ENCODE measurements at places on chromosomes 13 and 19.

DNA sequence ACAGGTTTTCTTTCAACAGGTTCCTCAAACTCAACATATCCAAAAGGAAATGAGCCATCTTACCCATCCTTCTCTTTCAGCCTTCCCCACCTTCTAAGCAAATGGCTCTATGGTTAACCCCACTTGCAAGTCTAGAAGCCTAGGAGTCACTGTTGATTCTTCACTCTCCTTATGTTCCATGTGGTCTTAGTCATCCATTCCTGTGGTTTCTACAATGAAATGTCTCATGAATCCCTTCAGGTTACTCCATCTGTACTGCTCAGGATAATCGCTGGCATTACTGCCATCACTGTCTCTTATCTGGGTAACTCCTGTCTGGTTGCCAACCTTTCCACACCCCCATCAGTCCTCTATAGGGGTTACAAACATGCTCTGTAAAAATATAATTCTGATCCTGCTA, 381.3 kb downstream of the ENOX1 start:
- no peak for DNase-seq

- no peak for DNase-seq
These were observed 107.6 kb upstream of the RXFP2 start for GRCh38 chr13:31631746-31632145.

GRCh38 chr13:100305398-100305797, 216.5 kb downstream of the PCCA start:
- DNase-seq: no peak

- no peak for DNase-seq
These were observed 56.0 kb upstream of the LDLR start for GRCh38 chr19:11033251-11033650.

GRCh38 chr13:27617881-27618321, 2.4 kb downstream of the LNX2 start:
- no peak for DNase-seq

DNA sequence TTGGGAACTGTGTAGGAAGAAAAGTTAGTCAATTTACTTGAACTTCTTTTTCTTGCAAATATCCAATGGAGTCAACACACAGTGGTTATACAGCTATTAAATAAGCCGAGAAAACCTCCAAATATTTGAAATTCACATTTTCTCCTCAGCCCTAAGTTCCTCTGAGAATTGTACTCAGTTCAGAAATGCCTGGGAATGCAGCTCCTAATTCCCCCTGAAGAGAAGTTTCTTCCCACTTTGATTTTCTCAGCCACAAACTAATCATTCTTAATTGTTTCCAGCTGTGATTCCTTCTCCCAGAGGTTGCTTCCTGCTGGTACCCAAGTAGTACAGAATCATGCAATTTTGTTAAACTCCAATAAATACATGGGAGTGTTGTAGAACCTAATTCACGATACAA, 246.1 kb upstream of the MIR17HG start:
- DNase-seq: no peak

DNA sequence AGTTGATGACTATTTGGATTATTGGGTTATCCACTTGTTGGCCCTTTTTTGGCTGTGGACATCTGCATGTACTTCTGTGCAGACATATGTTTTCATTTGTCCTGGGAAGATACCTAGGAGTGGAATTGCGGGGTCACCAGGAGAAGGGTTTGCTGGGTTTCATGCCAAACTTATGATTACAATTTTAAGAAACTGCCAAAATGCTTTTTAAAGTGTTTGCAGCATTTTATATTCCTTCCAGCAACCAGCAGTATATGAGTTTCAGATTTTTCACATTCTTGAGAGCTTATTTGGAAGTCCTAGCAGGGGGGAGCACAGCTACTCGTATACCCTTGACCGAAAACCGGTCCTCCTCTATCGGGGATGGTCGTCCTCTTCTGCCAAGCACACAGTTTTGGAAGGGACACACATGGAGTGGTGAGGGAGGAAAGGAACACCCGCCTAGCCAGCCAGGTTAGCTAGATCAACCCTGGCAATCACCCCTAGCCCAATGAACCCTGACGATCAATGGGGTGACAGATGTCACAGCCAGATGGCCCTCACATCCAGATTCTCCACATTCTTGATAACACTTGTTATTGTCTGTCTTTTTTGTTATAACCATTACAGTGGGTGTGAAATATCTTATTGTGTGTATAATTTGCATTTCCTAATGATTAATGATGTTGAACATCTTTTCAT, 26.7 kb upstream of the RNF113B start:
- DNase-seq: no peak

GRCh38 chr13:101231751-101232428, 184.4 kb downstream of the NALCN start:
- DNase-seq: no peak

DNA sequence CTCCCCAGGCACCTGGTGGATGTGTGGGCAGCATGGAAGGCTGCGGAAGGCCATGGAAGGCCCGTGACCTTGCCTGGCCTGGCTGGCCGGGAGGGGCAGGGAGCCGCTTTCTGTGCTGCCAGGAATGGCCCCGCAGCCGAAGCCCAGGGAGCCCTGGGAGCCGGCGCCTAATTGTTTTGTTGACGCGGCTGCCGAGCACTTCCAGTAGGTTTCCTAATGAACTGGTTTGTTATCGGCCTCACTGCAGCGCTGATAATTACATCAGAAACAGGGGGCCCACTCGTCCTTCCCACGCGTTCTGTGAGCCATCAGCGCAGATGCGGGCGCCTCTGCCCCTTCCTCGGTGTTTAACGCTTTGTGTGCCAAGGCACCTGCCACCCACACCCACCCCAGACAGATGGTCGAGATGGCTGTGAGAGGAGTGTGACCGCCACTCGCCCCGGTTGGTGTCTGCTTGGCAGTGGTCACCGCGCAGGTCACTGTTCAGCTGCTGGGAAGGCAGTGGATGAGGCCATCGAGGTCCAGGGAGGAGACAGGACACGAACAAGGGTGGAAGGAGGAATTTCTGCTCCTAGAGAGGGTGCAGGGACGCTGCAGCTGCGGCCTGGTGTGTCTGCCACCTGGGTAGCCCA, 124.5 kb downstream of the KDM4B start:
- no peak for DNase-seq

DNA sequence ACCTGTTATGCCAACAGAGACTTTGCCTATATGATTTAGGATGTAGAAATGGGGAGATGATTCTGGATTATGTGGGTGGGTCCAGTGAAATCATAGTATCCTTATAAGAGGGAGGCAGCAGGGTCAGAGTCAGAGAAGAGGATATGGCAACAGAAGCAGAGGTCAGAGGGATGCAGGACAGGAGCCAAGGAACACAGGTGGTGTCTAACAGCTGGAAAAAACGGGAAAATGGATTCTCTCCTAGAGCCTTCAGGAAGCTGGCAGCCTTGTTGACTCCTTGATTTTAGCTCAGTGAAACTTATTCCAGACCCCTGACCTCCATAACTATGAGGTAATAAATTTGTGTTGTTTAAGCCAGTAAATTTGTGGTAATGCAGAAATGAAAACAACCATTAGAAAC, 28.8 kb upstream of the OXGR1 start:
- DNase-seq: no peak

- no peak for DNase-seq
These were observed 145.5 kb upstream of the MAB21L1 start for GRCh38 chr13:35621989-35622388.

DNA sequence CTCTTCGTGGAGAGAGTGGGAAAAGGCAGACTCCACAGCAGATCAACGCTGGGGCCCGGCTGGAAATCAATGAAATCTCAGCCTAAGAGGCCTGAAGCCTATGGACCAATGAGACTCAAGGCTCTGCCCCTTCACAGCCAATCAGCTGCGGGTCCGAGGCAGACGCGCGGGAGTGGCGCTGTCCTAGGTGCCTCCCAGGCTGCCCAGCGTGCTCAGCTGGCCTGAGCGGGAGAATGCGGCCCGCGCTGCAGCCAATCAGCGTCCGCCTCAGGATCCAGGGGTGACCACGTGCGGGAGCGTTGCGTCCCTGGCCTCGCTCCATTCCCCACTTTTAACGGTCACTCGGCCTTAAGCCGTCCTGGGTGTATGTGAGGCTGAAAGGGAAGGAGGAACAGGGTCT, at the start of gene ZBTB32:
TSS of gene ZBTB32 (plus strand) at position 341 of the 400 bp plus-strand sequence. CDS start 10,069 bp downstream, outside the sequence.
- no peak for DNase-seq

DNA sequence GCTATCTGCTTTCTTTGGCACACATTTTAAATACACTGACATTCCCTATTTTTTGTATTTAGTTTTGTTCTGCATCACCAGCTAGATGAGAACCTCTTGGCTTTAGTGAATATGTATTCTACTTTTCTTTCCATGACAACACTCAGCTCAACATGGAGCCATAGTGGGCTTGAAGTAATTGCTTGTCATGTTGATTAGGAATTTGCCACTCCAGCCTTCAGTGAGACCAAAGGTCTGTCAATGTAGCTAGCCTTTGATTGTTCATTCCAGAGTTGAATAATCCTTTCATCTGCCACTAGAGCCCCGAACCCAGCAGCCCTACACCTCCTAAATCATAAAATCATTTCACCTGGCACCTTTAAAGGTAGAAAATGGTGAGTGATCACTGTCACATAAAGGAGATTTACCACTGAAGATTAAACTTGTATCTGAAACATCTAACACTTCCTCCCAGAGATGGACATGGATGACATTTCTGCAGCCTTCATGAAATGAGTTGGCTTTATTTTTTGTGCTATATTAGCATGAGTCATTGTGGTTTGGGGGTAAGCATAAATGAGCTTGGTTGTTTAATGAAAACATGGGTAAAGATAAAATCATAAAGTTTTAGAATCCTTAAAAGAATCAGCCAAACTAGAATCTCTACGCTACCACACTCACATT, 29.2 kb upstream of the GARRE1 start:
- no peak for DNase-seq

- DNase-seq: peak; percentile 36
These were observed 1.3 kb upstream of the BSG start for GRCh38 chr19:570937-571565.

DNA sequence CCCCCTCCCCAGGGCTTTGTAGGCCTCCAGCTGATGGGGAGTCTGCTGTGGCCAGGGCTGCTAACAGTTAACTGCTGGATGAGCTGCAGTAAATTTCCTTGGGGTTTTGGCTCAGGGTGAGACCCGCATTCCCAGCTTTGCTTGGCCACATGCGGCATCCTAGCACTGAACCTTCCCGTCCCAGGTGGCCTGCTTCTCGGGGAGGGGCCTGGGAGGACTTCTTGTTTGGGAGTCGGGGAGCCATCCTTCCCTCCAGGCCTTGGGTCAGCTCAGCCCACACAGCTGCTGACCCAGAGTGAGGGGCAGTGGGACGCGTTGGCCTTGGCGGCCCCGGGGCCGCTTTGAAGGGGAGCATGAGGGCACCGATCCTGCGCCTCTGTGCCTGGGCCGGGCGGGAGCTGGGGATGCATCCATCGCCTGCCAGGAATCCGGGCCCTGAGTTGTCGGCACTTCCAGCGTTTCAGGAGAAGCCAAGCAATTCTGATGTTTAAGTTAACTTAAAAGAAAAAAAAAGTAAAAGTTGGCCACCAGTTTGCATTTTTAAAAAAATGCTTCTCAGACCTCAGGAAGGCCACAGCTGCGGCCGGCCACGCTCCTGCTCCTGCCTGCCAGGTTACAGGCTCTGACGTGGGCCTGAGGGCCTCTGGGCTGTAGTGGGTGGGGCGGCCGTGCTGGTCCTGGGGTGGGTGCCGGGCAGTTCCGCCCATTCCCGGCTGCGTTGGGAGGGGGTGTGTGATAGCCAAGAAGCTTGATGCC, 27.7 kb downstream of the CRTC1 start:
- no peak for DNase-seq

- no peak for DNase-seq
These were observed 364.3 kb downstream of the KCNRG start for GRCh38 chr13:50379584-50379983.

- DNase-seq: no peak
These were observed 29.3 kb upstream of the PSG8 start for GRCh38 chr19:42794765-42795164.

- no peak for DNase-seq
These were observed 2.8 kb downstream of the UBA2 start for GRCh38 chr19:34430738-34431625.

- no peak for DNase-seq
These were observed 43.1 kb downstream of the ZMYM2 start for GRCh38 chr13:20001366-20002190.

- DNase-seq: no peak
These were observed 9.6 kb downstream of the APC2 start for GRCh38 chr19:1459479-1459878.

DNA sequence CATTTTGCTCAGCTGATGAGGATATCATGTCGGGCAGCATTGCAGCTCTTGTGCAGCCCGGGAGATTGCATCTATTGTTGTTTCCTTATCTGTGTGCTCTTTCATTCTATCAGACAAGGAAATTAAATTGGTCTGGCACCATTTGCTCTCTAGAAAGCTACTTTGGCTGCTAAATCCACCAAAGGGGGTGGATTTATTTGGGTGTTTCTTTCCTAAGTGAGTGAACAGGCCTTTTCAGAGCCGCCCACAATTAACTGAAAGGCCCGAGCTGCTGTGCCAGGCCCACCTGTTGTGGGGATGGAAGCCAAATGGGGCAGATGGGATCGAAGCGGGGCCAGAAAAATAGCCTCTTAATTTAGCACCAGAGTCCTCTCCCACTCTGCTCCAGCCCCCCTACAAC, 99.4 kb downstream of the DNAJC15 start:
- no peak for DNase-seq

GRCh38 chr13:73075546-73075945, 16.7 kb downstream of the KLF5 start:
- DNase-seq: no peak

DNA sequence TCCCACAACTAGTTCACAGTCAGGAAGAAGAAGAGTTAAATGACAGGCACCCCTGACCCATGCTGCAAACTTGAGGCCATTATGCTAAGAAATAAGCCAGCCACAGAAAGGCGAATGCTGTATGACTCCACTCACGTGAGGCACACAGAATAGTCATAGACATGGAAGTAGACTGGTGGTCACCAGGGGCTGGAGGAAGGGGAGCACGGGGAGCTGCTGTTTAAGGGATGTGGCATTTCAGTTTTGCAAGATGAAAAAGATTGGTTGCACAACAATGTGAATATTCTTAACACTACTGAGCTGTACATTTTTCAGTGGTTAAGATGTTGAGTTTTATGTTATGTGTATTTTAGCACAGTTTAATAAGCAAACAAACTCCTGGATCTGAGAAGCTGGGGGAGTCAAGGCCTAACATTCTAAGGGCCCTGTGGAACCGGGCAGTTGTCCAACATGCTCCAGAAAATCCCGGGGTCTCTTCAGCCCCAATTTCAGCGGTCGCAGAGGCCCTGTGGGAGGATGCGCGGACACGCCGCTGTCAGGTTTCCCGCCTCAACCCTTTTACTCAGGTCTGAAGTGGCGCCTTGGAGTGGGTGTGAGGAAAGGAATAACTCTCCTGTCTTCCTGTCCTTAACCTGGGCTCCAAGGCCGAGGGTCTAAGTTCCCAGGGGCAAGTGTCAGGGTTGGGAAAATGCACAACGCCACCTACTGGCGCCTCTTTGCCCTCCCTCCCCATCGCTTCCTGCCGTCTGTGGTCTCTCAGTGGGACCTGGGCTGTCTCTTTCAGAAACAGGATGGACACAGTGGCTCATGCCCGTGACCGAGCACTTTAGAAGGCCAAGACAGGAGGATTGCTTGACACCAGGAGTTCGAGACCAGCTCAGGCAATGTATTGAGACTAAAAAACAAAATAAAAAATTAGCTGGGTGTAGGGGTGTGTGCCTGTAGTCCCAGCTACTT, 4.4 kb upstream of the TMEM272 start:
- peak; percentile 25 for DNase-seq
